ENCODE measurements at places on chromosomes 1 and 21.

DNA sequence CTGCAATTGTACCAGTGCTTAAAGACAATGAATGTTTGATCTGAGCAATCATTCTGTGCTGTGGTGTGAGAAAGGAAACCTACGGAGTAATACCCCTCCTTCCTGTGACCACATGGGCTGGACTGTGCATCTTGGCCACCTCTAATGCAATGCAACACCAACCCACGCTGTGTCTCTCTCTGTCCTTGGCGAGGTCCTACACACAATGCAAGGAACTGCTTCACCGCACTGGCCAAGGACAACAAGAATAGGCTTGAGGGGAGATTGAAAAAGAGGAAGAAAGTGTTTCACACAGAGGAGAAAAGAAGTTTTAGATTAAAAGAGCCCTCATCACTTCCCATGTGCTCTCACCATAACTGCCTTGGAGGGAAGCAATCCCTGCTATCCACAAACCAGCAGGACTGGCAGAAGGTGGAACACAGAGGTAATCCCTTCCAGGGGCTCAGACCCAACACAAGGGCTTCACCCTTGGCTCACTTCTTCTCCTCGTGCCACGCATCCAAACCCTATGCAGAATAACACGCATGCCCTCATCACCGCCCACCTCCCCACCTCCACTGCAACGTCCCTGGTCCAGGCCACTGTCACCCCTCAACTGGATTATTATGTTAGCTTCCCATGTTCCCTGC is 112.5 kb upstream of the ERG start:
- no peak for DNase-seq

GRCh38 chr1:242205622-242206489 is 207.0 kb upstream of the MAP1LC3C start:
- DNase-seq: no peak

GRCh38 chr1:11664336-11665065 is 501 bp downstream of the FBXO6 start:
- no peak for DNase-seq

- no peak for DNase-seq
Measured at GRCh38 chr1:23784846-23785245, 6.1 kb upstream of the LYPLA2 start.

DNA sequence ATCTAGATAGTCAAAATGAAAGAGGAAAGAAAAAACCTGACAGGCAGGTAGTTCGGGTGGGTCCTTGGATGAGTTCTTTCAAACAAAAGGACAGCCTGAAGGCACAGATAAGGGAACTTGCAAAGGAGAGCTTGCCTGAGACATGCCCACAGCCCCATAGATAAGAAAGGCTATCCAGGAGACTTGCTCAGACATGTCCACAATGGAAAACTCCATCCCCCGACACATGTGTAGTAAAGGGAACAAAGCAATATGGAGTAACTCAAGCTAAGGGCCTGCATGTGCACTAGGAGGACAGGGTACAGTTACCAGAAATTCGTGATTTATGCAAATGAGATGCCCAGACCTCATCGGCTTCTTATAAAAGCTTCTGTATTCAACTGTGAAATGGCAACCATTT is 281.5 kb downstream of the NEGR1 start:
- DNase-seq: no peak

GRCh38 chr1:200096774-200097173 is 69.3 kb downstream of the NR5A2 start:
- no peak for DNase-seq

GRCh38 chr1:168601051-168601450 is 24.6 kb downstream of the XCL1 start:
- DNase-seq: no peak

- no peak for DNase-seq
Measured at GRCh38 chr1:234302354-234302962, 70.8 kb upstream of the COA6 start.

DNA sequence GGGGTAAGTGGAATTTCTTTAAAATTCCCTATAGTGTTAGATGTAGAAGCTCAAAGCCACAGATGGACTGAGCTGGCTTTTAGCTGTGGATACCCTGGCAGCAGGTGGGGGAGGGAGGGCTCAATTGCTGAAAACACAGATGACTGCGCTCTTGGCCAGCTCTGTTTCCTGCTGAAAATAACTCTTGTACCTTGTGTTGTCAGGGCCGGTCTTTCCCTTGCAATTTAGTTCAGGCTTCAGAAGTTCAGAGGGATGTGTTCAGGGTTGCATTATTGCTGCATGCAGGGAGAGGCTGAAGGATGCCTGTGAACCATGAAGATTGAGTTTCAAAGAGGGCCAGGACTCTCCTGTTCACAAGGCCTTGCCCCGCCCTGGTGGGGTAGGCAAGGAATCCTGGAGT is 58.1 kb upstream of the GCLM start:
- DNase-seq: no peak

- no peak for DNase-seq
Measured at GRCh38 chr1:14925336-14926136, 228.0 kb upstream of the TMEM51 start.

DNA sequence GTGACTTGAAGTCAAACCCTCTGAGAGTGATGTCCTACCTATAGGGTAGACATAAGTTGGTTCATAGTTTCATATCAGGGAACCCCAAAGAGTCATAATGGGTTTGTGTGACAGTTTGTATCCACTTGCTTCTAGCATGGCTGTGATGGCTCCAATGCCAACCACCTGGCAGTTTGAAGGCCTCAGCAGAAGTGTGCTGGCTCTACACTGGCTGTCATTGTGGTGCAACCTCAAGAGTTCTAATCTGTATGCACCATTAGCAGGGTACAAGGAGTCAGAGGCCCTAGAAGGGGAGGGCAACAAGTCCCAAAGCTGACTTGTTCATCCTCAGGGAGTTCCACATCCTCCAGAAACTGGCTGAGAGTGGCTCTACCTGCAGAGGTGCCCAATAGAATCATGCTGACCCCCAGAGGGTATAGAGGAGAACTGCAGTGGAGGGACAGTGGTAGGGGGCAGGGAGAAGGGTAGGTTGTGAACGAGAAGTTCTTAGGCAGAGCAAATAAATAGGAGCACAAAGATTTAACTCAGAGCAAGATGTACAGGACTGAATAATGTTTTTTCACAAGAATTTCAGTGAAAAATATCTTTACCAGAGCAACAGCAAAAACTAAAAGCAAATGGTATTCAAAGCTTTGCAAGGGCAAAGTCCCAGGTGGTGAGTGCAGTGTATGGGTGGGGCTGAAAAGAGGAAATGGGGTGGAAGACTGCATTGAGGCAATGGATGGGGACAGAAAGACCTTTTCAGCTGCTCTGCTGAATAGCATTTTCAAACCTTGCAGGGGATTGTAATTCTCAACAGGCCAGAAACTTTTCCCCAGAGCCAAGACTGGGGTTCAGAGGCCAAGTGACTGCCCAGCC is 3.2 kb downstream of the FCRL2 start:
- no peak for DNase-seq

- no peak for DNase-seq
Measured at GRCh38 chr1:67532452-67533216, 102.4 kb upstream of the SERBP1 start.

GRCh38 chr1:101238681-101239094 is 1.9 kb downstream of the S1PR1 start:
- DNase-seq: peak; percentile 95

DNA sequence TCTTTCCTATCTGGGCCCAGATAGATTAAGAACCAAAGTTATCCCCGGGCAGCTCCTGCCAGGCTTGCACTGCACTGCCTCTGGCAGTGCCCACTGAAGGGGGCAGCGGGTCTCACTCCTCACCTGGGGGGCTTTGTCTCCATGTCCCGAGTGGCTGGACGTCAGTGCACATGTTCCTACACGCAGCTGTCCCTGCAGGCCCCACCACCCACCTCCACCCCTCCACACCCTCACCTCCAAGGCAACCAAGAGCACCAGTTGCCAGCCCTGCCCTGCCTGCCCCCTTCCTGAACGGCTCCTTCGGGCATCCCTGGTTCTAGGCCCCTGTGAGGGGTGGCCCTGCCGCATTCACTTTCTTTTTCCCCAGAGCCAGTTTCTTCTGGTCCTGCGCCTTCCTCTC is 147.2 kb downstream of the PEX14 start:
- DNase-seq: no peak

- no peak for DNase-seq
Measured at GRCh38 chr21:42472521-42472920, 23.5 kb downstream of the RSPH1 start.

DNA sequence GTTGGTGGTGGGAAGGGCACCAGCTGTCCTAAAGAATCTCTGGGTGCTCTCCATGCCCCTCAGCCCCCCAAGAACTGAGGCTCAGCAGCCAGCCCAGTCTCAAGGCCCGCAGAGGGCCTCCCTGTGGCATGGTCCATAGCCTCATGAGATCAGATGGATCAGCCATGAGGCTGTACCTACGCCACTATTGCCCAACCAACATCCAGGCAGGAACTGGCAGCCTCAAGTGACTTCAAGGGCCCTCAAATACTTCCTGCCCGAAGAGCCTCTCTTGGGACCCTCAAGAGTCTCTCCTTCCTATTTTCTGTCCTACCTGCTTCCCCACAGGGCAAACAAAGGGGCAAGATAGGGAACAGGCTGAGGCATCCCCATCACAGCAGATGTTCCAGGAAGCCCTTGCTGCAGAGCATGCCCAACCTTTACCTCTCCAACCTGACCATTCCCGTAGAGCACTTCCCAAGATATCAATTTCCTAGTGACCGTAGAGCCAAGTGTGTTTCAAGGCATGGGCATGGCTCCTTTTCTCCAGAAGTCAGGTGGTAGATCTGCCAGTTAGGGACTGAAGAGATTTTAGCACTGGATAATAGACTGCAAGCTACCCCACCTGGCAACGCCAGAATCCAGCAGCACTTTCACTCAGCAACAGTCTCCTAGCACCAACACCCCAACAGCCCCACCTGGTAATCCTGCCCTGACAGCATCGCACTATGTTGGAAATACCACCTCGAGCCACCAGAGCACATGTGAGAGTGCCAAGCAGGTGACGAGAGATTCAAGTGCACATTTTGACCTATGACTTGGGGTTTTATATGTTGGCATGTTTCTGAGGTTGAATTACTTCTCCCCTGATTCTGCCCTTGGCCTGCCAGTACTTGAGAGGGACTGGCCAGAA is 13.7 kb upstream of the MFSD2A start:
- DNase-seq: no peak

DNA sequence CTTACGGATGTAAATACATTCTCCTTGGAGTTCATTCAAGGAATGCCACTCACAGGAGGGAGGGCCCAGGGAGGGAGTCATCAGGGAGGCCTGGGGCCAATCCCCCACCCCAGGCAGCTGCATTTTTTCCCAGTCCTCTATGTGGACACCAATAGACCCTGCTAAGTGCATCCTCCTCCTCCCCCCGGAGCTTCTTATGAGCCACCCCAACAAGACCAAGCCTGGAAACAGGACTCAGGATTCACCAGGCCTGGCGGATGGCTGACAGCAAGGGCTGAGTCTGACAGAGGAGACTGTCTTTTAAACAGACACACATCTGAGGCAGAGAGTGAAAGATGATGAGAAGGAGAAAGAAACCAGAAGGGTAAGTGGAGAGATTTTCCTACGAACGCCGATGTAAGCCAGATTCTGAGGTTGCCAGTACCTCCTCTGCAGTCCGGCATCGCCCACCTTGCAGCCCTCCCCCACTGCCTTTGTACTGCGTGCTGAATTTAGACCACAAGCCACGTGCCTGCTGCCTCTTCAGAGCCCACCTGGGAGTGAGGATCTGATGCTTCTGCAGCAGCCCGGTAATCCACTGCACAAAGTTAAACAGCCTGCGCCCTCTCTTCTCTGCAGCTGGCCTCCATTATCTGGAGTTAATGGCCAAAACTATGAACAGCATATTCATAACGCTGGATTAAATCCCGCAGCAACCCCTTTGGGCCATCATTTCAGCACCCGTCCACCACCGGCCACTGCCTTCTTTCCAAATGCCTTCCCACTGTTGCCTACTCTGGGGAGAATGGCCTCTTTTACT is 17.6 kb upstream of the SFPQ start:
- peak; percentile 80 for DNase-seq

DNA sequence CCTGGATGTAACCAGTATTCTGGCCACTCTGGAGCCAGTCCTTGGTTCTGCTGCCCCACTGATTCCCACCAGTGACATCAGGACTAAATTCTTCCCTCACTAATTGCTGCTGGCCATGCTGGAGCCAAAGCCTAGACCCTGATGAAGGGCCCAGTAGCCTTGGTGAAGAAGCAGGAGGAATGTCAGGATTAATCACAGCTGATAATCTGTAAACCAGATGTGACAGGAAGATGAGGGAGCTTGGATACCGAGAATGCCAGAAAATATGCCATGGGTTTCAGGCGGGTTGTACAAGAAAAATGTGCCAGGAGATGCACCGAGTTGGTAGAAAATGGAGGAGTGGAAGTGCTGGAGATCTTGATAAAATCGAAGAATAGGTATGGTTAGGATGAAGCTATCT is 119.0 kb upstream of the PPP2R5A start:
- no peak for DNase-seq

GRCh38 chr1:9687120-9687873 is 35.8 kb downstream of the PIK3CD start:
- DNase-seq: peak; percentile 90

GRCh38 chr1:21592086-21592865 is 76.9 kb downstream of the RAP1GAP start:
- DNase-seq: no peak

DNA sequence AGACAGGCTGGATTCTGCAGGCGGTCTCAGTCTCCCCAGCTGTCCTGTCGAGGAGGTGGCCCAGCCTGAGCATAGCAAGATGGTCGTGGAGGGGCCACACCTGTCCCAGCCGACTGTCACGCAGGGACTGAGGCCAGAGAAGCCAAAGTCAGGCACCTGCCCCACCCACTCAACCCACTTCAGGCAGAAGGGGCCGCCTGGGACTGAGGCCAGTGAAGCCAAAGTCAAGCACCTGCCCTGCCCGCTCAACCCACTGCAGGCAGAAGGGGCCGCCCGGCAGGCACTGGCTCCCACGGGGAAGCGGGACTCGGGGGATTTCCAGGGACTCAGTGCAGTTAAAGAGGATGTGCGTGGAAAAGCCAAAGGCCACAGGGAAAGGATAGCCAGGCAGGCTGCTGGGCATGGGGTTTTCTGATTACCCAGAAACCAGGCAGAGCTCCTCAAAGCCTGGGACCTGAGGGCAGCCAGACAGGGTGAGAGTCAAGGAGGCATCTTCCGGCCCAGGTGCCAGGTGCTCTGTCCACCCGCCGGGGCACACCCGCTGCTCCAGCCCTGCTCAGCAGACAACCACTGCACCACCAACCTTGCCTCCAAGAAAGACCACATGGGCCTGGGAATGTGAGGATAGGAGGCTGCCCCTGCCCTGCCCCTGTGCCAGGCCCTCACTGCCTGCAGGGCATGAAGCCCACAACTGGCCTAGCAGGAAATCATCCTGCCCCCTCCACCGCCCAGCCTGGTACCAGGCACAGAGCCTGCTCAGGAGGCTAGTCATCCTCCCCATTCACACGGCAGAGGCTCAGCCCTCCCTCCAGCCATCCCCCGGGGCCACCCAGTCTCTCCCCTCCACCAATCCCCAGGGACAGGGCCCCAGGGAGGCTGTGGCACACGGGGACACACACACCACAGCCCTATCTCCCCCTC is 41.0 kb downstream of the MEGF6 start:
- no peak for DNase-seq

- DNase-seq: no peak
Measured at GRCh38 chr1:87790756-87791155, 462.1 kb downstream of the LMO4 start.

GRCh38 chr1:222028116-222028515 is 286.2 kb upstream of the DUSP10 start:
- DNase-seq: no peak

Measured in mesenteric fat pad (tissue), 1 donor.